ENCODE measurements at places on chromosomes 4 and X. TPM values are rescaled to one million over a fixed set of nuclear protein-coding genes. Genes with fewer than 3 reads are reported as not detected.

DNA sequence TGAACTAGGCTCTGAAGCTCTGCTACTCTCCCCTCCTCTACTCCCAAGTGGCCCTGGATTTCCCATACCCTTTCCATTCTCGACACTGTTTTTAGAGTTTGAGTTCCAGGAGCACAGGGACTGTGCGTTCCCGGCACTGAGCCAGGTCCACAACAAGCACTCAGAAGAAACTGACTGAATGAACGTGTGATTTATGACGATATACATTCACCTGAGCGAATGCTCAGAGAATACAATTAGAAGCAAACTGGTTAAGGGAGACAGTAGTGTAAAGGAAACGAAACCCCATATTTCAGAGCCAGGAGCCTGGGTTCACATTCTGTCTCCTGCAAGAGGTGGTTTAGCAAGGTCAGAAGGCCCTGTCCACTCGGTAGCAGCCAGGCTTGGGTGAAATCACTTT lies 1.4 kb upstream of the KIAA0232 start:
- no peak for DNase-seq

IL2RG gene
- 0.64 TPM for total RNA-seq

DNA sequence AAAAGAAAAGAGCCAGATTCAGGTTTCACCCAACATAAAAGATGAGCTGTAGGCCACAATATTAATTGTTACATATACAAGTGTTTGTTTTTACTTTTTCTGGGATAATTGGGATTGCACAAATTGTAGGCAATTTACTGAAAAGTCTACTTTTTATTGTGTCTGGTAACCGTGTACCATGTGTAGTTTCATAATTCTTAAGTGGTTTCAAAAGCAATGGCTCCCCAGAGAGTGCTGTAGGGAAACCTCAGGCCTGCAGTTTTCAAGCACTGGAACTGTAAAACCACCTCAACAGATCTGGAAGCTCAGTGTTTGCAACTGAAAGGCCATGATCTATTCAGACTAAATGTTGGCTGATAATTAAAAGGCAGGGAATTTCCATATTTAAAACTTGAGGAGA lies 53.9 kb upstream of the MMAA start:
- no peak for DNase-seq

PAGE5 gene
- total RNA-seq, result not detected

GRCh38 chr4:165364452-165365080 lies 14.2 kb upstream of the CPE start:
- DNase-seq, result no peak

Data from HCT116 (cell line).